Left kidney (tissue), 8 donors: ENCODE measurements at places on chromosomes 7 and 10.

- no peak for DNase-seq
Observed at GRCh38 chr7:150756166-150756565, 18.9 kb downstream of the GIMAP5 start.

DNA sequence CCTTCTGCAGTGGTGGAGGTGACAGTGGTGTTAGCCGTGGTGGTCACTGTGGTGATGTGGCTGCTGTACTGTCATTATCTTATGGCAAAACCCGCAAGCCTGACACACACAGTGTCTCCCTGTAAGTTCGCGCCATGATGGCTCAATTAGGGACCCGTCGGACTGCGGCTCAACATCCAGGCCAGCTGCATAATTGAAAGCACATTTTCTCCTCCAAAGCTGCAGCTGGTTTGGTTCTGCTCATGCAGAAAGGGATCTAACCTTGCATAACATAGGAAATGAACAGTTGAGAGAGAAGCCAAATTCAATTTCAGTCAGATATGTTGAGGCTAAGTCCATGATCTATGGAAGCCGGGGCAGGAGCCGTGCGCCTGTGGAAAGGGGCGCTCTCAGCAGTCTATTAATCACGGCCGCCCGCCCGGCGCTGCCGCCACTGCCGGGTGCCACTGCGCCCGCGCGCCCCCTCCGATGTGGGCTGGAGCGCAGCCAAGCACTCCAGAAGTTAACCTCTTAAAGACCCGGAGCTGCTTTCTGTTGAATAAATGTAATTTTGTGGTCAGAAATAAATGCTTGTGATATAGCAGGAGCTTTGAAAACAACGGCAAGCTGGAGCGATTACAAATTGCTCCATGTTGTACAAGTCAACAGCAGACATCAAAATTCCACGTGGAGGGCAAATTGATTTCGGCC, 227.7 kb downstream of the CUX1 start:
- DNase-seq: peak; percentile 86

- DNase-seq: no peak
Observed at GRCh38 chr7:2622869-2623697, 8.7 kb upstream of the TTYH3 start.

DNA sequence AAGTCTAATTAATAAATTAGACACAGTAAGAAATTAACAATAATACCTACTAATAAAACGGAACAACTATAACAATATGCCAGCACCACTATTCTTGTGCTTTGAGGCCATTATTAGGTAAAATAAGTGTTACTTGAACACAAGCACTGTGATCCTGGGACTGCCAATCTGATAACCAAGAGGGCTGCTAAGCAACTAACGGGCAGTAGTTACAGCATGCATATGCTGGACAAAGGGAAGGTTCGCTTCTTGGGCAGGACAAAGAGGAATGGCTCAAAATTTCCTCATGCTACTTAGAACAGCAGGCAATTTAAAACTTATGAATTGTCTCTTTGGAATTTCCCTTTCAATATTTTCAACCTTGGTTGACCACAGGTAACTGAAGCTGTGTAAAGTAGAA, 718.6 kb downstream of the SORCS3 start:
- no peak for DNase-seq

DNA sequence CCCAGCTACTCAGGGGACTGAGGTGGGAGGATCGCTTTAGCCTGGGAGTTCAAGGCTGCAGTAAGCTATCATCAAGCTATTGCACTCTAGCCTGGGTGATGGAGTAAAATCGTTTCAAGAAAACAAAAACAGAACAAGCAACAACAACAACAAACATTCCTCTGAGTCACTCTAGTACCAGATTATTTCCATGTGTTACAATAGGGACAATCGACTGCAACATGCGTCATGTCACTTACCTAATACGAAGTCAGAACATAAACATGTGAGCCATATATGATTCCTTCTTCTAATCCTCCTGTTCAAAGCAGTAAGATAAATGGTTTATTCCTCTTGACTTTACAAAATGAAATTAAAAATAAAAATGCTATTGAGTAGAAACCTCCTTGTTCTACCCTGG, 57.3 kb downstream of the ZNF438 start:
- DNase-seq: no peak

- no peak for DNase-seq
Observed at GRCh38 chr7:117248829-117249228, 74.0 kb downstream of the WNT2 start.

GRCh38 chr7:2616387-2617324, 15.1 kb upstream of the TTYH3 start:
- DNase-seq: no peak

DNA sequence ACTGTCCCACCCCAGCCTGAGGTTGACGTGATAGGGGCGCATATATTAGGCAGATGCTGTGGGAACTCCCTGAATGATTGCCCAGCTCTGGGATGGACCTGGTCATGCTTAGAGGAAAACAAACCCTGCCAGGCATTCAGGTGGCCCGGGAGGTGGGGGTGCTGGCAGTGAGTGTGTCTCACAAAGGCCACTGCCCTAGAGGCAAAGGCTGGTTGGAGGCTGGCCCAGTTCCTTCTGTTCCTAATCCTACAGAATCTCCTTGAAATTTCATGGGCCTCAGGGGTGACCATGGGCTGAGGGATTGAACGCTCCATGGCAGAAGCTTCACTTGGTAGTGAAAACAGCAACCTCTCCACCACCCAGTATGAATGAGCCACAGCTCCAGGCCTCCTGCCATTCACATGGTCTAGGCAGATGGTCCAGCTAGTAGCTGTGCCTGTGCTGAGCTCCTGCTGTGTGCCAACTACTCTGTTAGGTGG, 25.6 kb downstream of the ADRA2A start:
- no peak for DNase-seq

DNA sequence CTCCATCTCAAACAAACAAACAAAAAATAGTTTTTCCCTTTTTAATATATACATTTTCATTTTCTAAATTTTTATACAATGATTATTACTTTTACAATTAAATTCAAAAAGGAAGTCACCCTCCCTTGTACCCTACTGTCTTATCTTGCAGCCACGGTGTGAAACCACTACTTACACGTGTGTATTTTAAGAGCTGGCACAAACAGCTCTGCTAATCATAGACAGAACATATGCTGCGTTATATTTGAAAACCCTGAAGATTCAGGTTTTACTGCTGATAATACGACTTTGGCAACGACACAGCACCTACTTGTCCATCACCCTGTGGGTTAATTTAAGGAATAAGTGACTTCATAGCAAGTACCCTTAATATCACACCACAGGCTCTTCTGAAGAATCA, 991 bp downstream of the ANKRD61 start:
- no peak for DNase-seq

DNA sequence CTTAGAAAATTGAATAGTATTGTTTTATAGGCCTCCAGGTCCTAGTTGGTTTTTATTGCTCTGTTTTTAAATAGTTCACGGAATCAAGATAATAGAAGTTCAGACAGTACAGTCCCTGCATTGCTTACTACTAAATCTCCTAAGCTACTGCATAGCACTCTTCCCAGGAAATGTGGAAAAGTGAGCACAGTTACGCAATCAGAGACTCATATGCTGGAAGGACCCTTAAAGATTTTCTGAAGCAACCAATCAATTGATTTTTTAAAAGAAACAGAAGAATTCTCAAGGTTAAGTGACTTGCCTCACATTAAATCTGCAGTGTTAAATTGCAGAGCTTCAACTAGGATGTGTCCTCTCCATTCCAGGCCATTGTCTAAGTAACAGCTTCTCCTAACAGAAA, 23.1 kb upstream of the DIP2C start:
- no peak for DNase-seq

DNA sequence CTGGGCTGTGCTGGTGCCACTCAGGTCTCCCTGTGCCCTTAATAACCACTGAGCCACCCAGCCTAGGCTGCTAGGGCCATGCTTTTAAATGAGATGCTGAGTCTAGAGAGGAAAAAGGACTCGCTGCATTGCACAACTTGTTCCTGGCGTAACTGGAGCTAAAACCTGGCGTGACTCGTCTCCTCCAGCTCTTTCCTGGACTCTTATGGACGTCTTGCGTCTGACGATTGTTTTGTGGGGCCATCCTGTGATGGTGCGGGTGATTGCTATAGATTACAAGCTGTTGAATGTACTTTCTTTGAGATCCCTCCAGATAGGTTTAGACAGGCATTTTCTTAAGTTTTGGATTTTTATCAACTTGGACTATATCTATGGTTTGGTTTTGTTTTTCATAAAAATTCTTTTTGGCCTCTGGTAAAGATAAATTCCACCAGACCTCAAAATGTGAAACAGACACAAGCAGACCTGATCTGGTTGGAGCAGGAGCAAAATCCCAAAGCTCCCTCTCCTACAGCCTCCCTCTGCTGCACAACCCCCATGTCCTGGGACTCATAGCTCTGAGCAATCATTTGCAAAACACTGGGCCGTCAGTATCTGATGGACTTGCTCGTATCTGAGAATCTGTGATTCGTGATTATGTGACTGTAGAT, 230.3 kb downstream of the ARHGAP12 start:
- no peak for DNase-seq

DNA sequence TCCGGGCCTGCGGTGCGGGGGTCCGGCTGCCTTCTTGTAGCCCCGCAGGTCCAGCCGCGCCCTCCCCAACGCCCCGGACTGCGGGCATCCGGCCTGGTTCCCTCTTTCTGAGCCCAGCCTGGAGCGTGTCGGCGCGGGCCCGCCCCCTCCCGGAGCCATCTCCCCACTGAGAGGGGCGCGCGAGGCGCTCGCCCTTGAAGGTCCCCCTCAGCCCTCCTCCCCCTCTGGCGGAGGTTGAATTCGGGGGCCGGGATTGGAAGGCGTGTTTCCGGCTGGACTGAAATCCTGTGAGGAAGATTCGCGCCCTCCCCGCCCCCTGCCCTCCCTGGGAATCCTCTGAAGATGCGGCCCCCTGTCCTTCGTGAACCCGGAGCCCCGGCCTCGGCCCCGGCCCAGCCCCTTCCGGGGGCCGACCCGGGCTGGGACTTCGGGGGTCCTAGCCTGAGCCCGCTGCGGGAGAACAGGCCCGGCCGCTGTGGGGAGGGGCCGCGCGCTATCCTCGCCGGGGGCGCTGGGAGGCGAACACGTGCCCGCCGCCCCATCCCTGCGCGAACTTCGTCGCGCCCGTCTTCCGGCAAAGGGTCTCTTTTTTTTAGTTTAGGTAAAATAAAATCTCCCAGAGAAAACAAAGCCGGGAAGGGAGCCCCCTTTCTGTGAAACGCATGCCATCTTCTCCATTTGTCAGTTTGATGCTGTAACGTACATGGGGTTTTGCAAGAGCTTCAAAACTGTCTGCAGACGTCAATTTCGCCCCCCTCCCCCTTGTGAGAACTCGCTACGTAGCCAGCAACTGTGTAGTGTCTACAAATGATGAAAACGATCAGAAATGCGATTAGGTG, 636 bp downstream of the PDCD4 start:
- DNase-seq: peak; percentile 80

DNA sequence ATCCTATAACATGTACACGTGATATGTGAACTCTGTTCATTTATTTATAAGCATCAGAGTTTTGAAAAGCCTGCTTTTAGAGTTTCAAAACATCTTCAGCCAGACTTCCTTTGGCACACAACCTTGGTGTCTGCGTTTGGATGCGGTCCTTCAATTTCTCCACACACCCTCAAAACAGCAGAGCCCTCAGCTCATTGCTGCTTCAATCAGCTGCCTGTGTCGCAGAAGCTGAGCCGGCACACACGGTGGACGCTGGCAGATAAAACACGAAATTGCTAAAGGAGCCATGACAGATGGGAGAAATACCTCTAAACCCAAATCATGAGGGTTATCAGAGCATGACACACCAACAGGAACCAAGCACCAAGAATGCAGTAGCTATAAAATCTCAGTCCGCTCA, 396.4 kb upstream of the AKR1E2 start:
- DNase-seq: no peak

DNA sequence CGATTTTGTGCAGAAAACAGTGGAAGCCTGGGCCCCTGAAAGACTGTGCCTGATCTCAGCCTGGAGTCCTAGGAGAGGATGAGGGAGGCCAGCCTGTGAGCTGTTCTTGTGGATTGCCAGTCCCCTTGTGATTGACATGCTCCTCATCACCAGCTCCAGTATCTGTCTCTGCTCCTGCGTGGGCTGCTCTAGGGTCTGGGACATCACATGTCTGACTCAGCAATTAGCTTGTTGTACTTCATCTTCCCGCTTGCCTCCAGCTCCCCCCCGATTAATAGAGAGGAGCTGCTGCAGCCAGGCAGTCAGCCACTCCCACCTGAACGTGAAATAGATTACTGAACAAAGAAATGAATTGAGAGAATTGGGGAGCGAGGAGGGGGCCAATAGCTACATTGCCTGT, 99.6 kb upstream of the TBX20 start:
- DNase-seq: no peak

GRCh38 chr10:132407846-132408278, 10.9 kb downstream of the PWWP2B start:
- no peak for DNase-seq

- no peak for DNase-seq
Observed at GRCh38 chr7:157874208-157874816, 537.5 kb downstream of the DNAJB6 start.

DNA sequence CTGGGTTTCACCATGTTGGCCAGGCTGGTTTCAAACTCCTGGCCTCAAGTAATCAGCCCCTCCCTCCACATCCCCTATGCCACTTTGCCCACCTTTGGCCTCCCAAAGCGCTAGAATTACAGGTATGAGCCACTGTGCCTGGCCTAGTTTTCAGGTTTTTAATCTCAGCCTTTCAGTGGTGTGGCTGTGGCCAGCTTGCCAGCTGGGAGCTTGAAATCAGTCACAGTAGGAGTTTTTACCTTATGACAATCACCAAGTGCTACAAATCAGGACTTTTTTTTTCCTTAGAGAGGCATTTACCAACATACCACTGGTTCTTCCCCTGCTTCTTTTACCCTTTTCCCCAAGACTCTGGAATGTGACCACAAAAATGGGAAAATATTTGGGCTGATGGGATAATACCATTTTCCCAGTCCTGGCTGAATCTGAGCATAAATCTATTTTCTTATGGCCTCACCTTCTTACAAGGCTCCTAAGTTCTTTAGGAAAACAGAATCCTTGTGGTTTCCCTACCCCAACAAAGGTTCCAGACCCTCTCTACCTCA, 6.2 kb downstream of the STEAP4 start:
- DNase-seq: no peak

- DNase-seq: no peak
Observed at GRCh38 chr10:58486821-58487220, 25.9 kb upstream of the BICC1 start.

GRCh38 chr7:92680442-92680841, 90.3 kb upstream of the FAM133B start:
- no peak for DNase-seq

GRCh38 chr7:1065585-1066241, 21.4 kb downstream of the GPR146 start:
- peak; percentile 73 for DNase-seq
